ENCODE measurements at places on chromosomes 4 and X.

GRCh38 chr4:73421708-73422457, 14.1 kb upstream of the AFP start:
- ATAC-seq = no peak

DNA sequence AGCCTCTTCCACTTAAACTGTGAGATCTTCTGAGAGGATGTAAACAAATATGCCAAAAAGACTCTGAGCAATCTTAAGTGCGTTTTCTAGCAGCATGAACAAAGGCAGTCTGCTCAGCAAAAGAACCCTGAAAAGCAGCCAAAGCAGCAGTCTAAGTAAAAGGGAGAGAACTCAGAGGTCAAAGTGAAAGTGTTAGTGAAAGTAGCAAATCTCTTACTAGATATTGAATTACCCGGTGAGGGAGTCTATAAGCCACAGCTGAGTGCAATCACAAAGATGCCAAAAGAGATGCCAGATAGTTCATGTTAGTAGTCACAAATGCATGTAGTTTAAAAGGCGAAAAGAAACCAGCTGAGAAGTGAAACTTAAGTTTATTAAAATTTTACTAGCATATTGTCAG, 7.9 kb upstream of the GNRHR start:
- ATAC-seq = no peak

DNA sequence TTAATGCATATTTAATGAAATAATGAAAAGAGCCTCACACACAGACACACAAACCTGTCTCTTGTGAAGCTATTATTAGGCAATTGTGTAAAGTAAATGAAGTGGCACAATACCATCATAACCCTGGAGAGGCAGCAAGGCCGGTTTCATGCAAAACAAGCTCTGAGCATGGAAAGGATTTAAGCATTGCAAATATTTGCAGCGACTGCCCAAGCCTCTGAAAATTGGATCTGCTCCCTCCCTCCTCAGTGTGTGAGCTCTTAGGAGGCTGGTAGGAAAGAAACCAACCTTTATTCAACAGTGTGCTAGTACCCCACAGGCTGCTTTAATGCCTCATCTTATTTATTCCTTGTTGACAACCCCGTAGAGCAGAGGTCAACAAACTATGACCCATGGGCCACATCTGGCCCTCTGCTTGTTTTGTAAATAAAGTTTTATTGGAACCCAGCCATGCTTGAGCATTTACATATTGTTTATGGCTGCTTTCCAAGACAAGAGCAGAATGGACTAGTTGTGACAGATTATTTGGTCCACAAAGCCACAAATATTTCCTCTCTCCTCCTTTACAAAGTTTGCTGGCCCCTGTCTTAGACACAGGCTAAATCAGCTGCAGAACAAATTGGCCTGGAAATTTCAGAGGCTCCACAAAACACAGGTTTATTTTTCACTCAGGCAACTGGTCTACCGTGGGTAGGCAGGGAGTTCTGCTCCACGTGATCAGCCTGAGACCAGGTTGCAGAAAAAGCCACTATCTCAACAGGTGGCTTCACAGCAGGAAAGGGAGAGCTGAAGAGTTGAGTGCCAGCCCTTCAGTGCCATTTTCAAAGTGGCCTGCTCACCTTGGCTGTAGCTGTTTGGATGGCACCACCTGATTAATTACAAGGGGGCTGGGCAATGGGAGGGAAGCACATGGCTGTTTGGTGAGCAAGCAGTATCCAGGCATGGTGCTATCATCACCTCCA, 16.8 kb downstream of the RS1 start:
- ATAC-seq = no peak

DNA sequence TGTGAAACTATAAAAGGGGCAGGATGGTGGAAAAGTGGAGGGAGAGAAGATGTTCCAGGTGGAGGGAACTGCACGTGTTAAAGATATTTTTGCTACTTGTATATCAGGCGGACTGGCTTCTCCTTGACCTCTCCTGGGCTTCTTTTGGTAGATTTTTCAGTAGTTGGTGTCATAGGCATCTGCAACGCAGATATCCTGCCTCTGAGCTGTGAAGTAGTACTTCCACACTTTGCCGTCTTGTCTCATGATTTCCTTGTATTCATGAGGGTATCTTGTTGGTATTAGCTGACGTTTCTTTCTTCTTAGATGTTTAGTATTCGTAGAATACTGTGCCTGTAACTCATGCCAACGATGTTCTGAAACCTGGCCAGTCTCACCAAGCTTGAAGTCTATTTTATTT, 81.0 kb downstream of the WWC2 start:
- no peak for ATAC-seq

DNA sequence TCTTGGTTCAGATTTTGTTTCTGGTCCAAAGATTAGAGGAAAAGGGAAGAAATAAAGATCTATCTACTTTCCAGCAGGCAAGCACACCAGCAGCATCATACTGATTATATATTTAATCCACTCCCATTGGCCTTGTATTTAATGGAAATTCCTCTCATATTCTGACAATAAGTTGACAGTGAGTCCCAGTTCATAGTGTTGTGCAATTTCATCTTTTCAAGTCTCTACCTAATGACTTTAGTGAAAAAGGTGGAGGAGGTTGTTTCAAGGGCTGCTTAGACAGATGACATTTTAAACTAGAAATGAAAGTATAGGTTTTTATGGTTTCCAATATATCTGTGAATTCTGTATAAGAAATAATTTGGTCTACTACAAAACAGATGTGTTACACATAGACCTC, 298.6 kb downstream of the PABPC4L start:
- no peak for ATAC-seq

DNA sequence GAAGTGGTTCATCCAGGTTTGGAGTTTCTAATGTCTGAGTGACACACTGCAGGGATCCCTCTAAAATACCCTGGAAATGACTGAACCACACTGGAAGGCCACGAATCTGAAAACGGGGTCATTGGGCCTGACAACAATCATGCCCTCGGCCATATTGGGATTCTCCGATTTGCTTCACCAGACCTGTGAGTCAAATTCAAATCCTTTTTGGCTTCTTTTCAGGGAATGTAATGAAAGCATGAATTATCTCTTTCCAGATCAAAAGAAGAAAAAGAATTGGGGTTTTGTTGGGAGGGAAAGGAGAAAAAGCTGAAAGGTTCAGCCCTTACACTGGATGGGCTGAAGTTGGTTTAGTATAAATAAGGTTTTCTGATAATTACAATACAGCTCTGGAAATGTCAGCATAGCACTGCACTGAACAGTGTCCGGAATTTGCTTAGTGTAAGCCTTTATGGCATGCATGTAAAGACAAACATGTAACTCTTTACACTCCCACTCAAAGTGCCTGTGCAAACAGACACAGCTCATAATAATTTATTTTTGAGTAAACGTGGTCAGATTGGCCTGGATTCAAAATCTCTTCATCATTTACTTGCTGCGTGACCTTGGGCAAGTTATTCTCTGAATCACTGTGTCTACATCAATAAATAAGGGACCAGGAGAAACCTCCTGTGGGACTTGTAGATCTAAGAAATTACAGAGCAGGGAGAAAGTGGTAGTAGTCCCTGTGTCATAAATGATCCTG, 21.4 kb downstream of the CT47C1 start:
- ATAC-seq = no peak

DNA sequence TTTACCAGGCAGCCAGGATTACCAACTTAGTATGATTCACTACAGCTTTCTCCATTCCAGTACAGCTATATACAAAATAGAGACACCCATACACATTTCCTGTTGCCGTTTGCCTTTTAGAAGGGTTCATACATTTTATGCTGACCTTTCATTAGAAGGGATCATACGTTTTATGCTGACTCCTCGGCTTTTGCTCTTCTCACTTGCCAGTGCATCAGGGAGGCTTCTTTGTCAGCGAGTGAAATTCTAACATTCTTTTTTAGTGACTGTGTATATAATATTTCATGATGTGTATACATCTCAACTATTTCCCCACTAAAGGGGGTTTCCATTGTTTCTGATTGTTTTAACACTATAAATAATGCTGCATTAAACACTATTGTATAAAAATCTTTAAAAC, 552.6 kb downstream of the TRIML1 start:
- ATAC-seq = no peak

DNA sequence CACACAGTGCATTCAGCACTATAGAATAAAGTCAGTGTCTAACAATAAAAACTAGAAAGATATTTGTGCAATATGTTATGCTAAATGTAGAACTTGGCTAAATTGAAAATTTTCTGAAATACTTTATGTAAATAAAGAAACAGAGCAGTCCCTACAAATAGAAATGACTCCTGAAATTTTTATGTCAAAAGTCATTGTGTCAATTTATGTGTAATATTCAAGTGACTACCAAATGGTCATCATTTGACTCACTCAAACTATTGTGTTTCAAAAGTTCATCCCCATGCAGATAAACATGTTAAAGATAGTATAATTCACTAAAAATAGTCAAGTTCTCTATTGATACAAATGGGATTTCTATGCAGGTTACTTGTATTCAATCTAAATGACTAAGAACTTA, 17.9 kb downstream of the LRBA start:
- ATAC-seq = no peak

DNA sequence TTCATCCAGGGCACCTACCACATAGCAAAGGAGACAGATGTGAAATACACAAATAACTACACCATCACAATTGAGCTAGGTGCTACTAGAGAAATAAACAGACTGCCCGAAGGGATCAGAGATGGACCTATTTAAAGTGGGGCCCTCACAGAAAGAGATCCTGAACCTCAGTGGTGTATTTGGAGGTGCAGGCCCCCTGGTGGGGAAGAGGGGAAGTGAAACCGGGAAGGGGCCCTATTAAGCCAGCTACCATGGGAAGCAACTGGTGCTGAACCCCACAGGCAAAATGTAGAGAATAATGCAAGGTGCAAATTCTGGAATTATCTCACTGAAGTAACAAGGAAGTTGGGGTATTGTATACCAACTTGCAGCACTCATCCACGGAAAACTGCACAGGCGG, 78.6 kb upstream of the FAM9A start:
- no peak for ATAC-seq

DNA sequence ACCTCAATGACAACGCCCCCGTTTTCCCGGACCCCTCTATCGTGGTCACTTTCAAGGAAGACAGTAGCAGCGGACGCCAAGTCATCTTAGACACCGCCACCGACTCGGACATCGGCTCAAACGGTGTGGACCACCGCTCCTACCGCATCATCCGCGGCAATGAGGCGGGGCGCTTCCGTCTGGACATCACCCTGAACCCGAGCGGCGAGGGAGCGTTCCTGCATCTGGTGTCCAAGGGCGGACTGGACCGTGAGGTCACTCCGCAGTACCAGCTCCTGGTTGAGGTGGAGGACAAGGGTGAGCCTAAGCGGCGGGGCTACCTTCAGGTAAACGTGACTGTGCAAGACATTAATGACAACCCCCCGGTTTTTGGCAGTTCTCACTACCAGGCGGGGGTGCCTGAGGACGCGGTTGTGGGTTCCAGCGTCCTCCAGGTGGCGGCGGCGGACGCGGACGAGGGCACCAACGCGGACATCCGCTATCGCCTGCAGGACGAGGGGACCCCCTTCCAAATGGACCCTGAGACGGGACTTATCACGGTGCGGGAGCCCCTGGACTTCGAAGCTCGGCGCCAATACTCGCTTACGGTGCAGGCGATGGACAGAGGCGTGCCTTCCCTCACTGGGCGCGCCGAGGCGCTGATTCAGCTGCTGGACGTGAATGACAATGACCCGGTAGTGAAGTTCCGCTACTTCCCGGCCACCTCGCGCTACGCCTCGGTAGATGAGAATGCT, 2.2 kb downstream of the FAT4 start:
- ATAC-seq = no peak

GRCh38 chr4:143036443-143036842, 148.3 kb upstream of the USP38 start:
- no peak for ATAC-seq

- ATAC-seq = no peak
These were observed 111.8 kb upstream of the FRMPD4 start for GRCh38 chrX:12026481-12026880.

DNA sequence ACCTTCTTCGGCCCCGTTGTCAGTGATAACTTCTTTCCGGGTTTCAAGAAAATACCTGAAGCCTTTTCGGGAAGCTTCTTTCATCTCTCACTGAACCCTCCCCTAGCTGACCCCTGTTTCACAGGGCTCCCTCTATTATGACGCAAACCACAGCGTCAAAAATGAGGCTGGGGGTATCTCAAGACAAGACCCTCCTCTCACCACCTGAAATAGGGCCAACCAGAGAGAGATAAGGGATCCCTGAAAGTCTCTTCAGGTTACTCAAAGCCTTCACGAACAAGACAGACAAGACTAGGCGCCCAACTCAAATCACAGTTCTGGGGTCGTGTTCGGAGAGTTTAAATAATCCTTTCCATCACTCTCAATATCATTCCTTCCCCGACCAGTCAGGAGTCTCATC, 1.2 kb downstream of the PHF8 start:
- no peak for ATAC-seq

GRCh38 chr4:87002682-87003043, 67.9 kb downstream of the AFF1 start:
- no peak for ATAC-seq

DNA sequence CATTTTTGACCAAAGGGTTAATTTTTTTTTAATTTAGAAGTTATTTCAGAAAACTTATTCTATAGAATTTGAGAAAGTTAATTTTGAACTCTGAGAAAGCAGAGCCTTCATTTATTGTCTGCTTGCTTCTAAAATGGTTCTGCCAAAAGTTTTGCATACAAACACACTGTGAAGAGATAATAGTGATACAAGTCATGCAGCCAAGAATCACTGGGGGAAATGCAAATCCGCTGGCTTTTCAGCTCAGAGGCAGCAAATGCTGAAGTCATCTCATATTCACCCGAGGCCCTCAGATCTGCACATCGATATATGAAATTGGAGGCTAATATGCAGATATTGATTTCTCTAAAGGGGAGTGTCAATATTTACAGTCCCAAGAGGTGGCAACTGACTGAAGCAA, 186.2 kb downstream of the KIT start:
- ATAC-seq = no peak

GRCh38 chrX:5145957-5146356, 1082.7 kb downstream of the NLGN4X start:
- ATAC-seq = no peak
